CD4-positive, alpha-beta T cell (primary cell): ENCODE measurements at places on chromosomes 4 and X. TPM values are rescaled to one million over a fixed set of nuclear protein-coding genes. Genes with fewer than 3 reads are reported as not detected.

GPRASP3 gene
- total RNA-seq, result 1.5 TPM

GRCh38 chrX:17919896-17920446 lies 58.9 kb upstream of the RAI2 start:
- DNase-seq, result no peak

LEF1 gene
- total RNA-seq, result 438 TPM

GRCh38 chr4:87017580-87018342 lies 83.0 kb downstream of the AFF1 start:
- no peak for DNase-seq

DNA sequence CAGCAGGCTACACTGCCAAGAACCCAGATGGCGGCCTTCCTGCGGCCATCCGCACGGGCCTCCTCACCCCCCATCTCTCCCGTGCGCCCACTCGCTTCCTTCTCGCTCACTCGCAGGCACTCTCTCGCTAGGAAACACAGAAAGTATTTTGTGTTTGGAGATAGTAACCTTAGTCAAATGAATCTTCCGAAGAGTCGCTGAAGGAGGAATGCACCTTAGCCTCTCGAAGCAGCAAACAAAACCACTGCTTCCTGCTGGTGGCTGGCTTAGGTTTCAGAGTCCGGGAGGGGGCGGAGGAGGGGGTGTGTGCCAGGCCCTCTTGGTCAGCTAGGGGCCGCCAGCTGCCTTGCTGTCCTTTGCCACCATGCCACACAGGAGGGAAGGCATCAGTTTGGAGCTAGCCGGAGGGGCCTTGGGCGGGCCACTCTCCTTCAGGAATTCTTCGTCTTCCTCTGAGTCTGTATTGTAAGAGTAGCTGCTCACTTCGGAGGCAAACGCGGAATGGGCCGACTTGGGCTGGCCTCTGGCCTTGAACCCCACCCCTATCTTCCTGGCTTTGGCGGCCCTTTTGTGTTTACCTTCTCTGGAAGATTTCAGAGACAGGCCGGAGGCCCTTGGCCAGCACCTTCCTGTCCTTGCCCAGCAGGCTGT lies 73.2 kb upstream of the UCP1 start:
- DNase-seq, result no peak
